Endothelial cell of coronary artery (primary cell): ENCODE measurements at places on chromosomes 12 and 14. TPM values are rescaled to one million over a fixed set of nuclear protein-coding genes. Genes with fewer than 3 reads are reported as not detected.

Gene OTX2
- total RNA-seq: not detected in 2 replicates

Gene CNTN1
- total RNA-seq: 0.09 and 0.38 TPM in 2 replicates

Gene HOXC4
- total RNA-seq: not detected in 2 replicates

Gene USP44
- total RNA-seq: 0.63 and 0.85 TPM in 2 replicates

Gene CLEC4E
- not detected in 2 replicates for total RNA-seq

Gene KRT82
- not detected in 2 replicates for total RNA-seq

Gene RNF31
- total RNA-seq: 28.9 and 29.3 TPM in 2 replicates

Gene CSRP2
- 3.9 and 4.8 TPM in 2 replicates for total RNA-seq

Gene KLRG1
- total RNA-seq: 8.9 and 10.3 TPM in 2 replicates

Gene PLBD1
- 0.09 TPM in 2 replicates for total RNA-seq

Gene TCL1B
- total RNA-seq: not detected in 2 replicates

Gene MYH6
- total RNA-seq: not detected in 2 replicates

Gene LAG3
- total RNA-seq: under 0.01 and 0.09 TPM in 2 replicates

Gene DACT1
- total RNA-seq: 0.18 and 2.0 TPM in 2 replicates
